Epithelial cell of esophagus (primary cell): ENCODE measurements at places on chromosomes 13 and 19.

DNA sequence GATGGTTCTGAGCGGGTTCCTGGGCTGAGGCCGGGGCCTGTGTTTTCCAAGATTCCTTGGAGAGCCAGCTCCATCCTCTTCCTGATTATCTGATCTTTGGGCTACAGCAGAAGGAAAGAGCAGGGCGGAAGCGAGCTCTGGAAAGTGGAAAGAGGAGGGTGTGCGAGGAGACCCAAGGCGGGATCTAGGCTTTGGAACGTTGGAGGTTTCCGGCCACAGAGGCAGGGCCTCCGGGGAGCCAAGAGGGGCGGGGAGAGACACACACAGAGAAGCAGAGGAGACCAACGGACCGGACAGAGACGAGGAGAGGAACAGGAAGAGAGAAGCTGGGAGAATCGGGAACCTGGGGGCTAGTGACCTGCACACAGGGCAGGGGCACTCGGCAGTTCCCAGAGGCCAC lies at the start of gene CLEC11A:
Gene CLEC11A (plus strand): TSS at position 296 of the 400 bp plus-strand sequence. CDS start 162 bp downstream, outside the sequence.
- no peak for DNase-seq

- peak; percentile 48 for DNase-seq
Observed at GRCh38 chr19:38057959-38058690, 151.1 kb downstream of the SIPA1L3 start.

- no peak for DNase-seq
Observed at GRCh38 chr19:2495651-2496316, 19.9 kb downstream of the GADD45B start.

DNA sequence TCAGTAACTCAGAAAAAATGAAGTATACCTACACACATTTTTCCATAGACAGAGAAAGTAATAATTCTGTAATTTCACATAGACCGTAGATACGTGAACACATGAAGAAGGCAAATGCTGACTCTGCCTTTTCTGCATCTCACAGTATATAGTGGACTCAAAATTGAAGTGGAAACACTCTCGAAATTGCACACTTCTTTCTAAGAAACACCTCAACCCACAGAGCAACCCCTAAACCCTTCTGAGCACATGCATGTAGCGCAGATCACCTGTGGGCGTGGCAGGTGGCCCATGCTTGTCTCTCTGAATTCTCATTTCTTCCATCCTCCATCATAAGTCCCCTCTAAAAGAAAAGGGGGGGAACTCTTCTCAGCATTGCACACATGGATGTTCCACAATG lies 34.7 kb downstream of the COL4A1 start:
- DNase-seq: no peak

DNA sequence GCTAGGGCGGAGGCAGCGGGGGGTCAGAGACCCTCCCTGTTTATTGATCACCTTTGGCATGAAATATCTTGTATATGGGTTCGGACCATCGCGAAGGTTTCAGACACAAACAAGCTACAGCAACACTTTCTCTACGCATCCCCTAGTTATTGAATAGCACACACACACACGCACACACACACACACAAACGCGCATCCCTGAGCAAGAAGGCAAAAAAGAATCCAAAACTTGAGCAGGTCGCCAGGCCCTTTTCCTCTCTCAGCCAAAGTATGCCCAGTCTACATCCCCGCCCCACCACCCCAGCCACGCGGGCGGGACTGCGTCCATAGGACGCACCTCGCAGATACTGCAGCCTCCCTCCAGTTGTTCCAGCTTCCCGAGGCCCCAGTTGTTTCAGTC lies 16.0 kb downstream of the POU4F1 start:
- no peak for DNase-seq
